ENCODE measurements at places on chromosomes 2 and 18.

DNA sequence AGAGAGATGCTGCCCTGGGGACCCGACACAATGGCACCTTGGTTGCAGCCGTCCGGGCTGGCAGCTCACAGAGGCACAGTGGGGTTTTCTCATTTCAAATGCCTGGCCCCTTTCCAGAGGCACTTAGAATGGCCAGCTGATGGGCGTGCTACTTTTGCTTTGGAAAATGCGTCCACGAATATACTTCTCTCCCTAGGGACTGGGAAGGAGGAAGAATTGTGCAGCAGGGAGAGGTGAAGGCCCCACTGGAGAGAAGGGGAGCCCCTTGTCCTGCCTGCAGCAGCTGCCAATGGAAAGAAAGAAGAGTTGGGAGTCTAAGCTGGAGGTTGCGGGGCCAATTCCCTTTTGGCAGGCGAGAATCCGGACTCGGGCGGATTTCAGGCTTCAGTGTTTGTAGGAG lies 1.1 kb upstream of the MAL start:
- DNase-seq, result no peak

DNA sequence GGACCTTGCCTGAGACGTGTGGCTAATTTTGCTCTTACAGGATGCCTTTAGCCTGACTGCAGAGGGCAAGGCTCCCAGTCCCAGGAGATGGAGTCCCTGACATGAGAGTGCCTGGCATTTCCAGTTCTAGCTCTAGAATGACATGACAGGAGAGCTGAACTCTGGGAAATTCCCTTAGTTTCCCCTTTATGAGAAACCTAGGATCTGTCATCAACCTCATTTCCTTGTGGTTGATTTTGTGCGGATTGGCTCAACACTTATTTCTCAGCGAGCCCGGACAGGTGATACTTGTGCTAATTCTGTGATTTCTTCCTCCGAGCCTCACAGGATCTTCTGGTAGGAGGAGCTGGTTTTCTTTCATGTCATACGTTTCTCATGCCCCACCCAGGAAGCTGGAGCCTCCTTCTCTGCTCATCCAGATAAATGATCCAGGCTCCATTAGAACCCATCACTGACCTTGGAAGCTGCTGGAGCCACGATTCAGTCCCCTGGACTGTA lies at the start of gene IL36G:
TSS of gene IL36G (plus strand) at position 448 of the 498 bp plus-strand sequence. CDS start 633 bp downstream, outside the sequence.
- DNase-seq, result no peak

DNA sequence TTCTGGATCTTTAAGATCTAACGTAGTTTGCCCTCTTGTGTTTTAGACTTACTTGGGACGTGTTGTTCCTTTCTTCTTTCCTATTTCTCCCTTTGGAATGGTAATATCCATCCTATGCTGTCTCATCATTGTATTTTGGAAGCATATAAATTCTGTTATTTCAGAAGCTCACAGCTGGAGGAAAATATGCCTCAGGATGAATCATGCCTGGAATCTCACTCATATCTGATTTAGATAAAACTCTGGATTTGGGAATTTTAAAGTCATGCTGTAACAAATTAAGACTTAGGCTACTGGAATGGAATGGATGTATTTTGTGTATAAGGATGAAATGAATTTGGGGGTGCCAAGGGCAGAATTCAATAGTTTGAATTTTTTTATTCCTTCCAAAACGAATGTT lies 245.2 kb upstream of the GULP1 start:
- DNase-seq, result peak; percentile 8

DNA sequence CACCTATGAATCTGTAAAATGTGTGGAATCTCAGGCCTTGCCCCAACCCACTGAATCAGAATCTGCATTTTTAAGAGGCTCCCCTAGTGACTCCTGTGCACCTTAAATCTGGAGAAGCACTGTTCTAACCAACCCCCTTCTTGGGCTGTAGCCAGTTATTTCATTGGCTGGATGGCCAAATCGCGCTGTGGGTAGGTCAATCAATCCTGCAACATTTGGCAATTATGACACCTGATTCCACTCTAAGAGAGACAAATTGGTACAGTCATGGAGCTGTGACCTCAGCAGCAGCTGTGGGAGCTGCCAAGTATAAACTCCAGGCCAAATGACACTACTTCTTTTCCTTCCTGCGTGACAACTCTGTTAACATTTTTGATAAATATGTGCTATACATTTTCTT lies 208.7 kb downstream of the CLIP4 start:
- peak; percentile 20 for DNase-seq
